ENCODE measurements at places on chromosomes 12 and 14. TPM values are rescaled to one million over a fixed set of nuclear protein-coding genes. Genes with fewer than 3 reads are reported as not detected.

FOXA1 gene
- total RNA-seq: not detected

TDRD9 gene
- total RNA-seq: 3.1 TPM

RACGAP1 gene
- total RNA-seq: 12.6 TPM

AP1G2 gene
- 336 TPM for total RNA-seq

ARHGAP5 gene
- total RNA-seq: 54.4 TPM

- no peak for DNase-seq
- no peaks in the 10 kb centered on the region for H3K4me1 ChIP-seq
- no peaks in the 10 kb centered on the region for H3K27me3 ChIP-seq
- H3K4me3 ChIP-seq: no peak overlapping the region
- H3K36me3 ChIP-seq: no peaks in the 10 kb centered on the region
Observed at GRCh38 chr14:78253986-78254385, 83.8 kb downstream of the NRXN3 start.

- no peaks in the 10 kb centered on the region for H3K36me3 ChIP-seq
- H3K27me3 ChIP-seq: peaks cover 50% of the 10 kb centered on the region
- H3K4me1 ChIP-seq: peaks cover 2% of the 10 kb centered on the region
- peak; percentile 64 for DNase-seq
- H3K4me3 ChIP-seq: peak overlapping the region; percentile 38
- no peak overlapping the region for H3K27ac ChIP-seq
Observed at GRCh38 chr12:115916910-115917668, 360.4 kb downstream of the MED13L start.

DNA sequence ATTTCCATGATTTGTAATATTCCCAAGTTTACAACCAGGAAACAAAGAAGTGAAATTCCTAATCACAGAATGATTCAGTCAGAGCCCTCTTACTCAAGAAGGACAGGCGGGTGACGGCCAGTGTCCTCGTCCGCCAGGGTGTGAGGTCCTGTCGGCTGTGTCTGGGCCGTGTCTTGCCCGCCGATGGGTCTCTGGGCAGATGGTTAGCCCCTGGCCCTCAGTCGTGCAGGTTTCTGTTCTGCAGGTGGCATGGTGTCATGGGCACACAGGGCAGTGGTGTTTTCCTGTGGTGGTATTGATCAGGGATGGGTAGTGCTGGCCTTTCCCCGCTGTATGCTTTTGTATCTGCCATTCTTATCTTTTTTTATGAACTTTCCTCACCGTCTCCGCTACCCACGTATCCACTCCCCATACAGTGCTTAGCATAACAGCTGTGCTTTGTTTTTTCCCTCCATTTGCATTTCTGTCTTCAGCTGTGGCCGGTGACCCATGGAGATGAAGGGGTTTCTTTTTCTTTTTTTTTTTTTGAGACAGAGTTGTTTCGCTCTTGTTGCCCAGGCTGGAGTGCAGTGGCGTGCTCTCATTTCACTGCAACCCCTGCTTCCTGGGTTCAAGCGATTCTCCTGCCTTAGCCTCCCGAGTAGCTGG is 100.7 kb downstream of the TSPAN9 start:
- H3K4me1 ChIP-seq: peaks cover 24% of the 10 kb centered on the region
- no peaks in the 10 kb centered on the region for H3K36me3 ChIP-seq
- H3K4me3 ChIP-seq: peak overlapping the region; percentile 24
- H3K27me3 ChIP-seq: peaks cover 47% of the 10 kb centered on the region
- H3K27ac ChIP-seq: no peak overlapping the region

GRCh38 chr14:28745176-28745575 is 21.4 kb upstream of the FOXG1 start:
- no peak overlapping the region for H3K27ac ChIP-seq
- H3K27me3 ChIP-seq: peaks cover 2% of the 10 kb centered on the region
- no peaks in the 10 kb centered on the region for H3K36me3 ChIP-seq
- DNase-seq: no peak
- H3K4me3 ChIP-seq: no peak overlapping the region

Data from activated B cell treated with CpG ODN at 0.5 μM for 24 hours (primary cell).